ENCODE measurements at places on chromosomes 11 and 22. TPM values are rescaled to one million over a fixed set of nuclear protein-coding genes. Genes with fewer than 3 reads are reported as not detected.

The TRPM5 gene
- not detected for total RNA-seq

The VPREB1 gene
- total RNA-seq = not detected

The CTSD gene
- 35.9 TPM for total RNA-seq

The MUC6 gene
- total RNA-seq = not detected

The MS4A6A gene
- total RNA-seq = 3.7 TPM

The FAM76B gene
- 73.0 TPM for total RNA-seq

The DENND5A gene
- 137 TPM for total RNA-seq

The SERPING1 gene
- 9.0 TPM for total RNA-seq

The KRTAP5-2 gene
- total RNA-seq = not detected

The CLMP gene
- 42.0 TPM for total RNA-seq

The BTBD10 gene
- total RNA-seq = 205 TPM

The CCDC87 gene
- 0.62 TPM for total RNA-seq

The PRRG4 gene
- total RNA-seq = 0.16 TPM

The MS4A6E gene
- total RNA-seq = not detected

The MS4A3 gene
- 0.16 TPM for total RNA-seq

The DNAJB13 gene
- 0.47 TPM for total RNA-seq

The ANO1 gene
- 0.62 TPM for total RNA-seq

The MMP12 gene
- total RNA-seq = not detected

The CCDC157 gene
- 5.6 TPM for total RNA-seq

The ST14 gene
- total RNA-seq = not detected

The RASD2 gene
- 1.1 TPM for total RNA-seq

The GRAMD1B gene
- 59.9 TPM for total RNA-seq

The TH gene
- total RNA-seq = not detected

The NRIP3 gene
- total RNA-seq = 17.9 TPM

The ARFIP2 gene
- 25.3 TPM for total RNA-seq

The SYTL2 gene
- total RNA-seq = 7.0 TPM

The SLC35C1 gene
- total RNA-seq = 5.3 TPM

The TOM1 gene
- total RNA-seq = 7.2 TPM

The SCT gene
- total RNA-seq = not detected

The DDIAS gene
- total RNA-seq = 2.2 TPM

The CCDC116 gene
- total RNA-seq = 0.16 TPM

The INPPL1 gene
- 9.4 TPM for total RNA-seq

The NOX4 gene
- 8.4 TPM for total RNA-seq

The DGCR6L gene
- 25.1 TPM for total RNA-seq

The TSSK2 gene
- not detected for total RNA-seq

The TBX10 gene
- not detected for total RNA-seq

The SEC14L6 gene
- 1.4 TPM for total RNA-seq

The RAPSN gene
- total RNA-seq = not detected

The TTC17 gene
- total RNA-seq = 109 TPM

The MYRF gene
- total RNA-seq = 0.94 TPM

The YAP1 gene
- 18.7 TPM for total RNA-seq

The CDCA5 gene
- total RNA-seq = 2.0 TPM

The TRIM66 gene
- total RNA-seq = 0.62 TPM
